ENCODE measurements at places on chromosomes 12 and 14. TPM values are rescaled to one million over a fixed set of nuclear protein-coding genes. Genes with fewer than 3 reads are reported as not detected.

- H3K36me3 ChIP-seq = no peaks in the 10 kb centered on the region
- no peak overlapping the region for H3K4me3 ChIP-seq
- no peaks in the 10 kb centered on the region for H3K4me1 ChIP-seq
- H3K27ac ChIP-seq = no peak overlapping the region
- no peaks in the 10 kb centered on the region for H3K27me3 ChIP-seq
Observed at GRCh38 chr12:57717846-57718640, 20.5 kb downstream of the AGAP2 start.

DNA sequence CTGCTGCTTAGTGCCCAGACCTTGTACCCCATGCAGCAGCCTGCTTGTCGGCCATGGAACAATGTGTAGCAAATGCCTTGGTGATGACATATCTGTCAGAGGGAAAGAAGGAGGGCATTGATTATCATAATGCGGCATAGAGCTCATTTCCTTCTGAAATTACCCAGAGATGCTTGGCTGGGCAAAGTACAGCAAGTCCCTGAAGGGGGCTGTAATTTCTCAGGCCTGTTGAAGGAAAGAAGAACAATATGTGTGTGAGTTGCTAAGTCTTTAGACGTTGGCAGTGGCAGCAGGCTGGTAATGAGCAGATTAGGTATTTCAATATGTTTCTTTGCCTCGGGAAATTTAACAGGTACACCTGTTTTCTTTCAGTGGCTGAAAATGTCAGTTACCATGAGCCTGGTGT lies 128.6 kb downstream of the CRADD start:
- no peak for DNase-seq
- H3K36me3 ChIP-seq = no peaks in the 10 kb centered on the region
- H3K27me3 ChIP-seq = no peaks in the 10 kb centered on the region
- peaks cover 13% of the 10 kb centered on the region for H3K4me1 ChIP-seq
- no peak overlapping the region for H3K4me3 ChIP-seq
- peak overlapping the region; percentile 22 for H3K27ac ChIP-seq

- no peaks in the 10 kb centered on the region for H3K4me1 ChIP-seq
- H3K4me3 ChIP-seq = no peak overlapping the region
- no peak overlapping the region for H3K27ac ChIP-seq
- H3K27me3 ChIP-seq = no peaks in the 10 kb centered on the region
Observed at GRCh38 chr12:110024051-110024450, 24.3 kb downstream of the C12orf76 start.

GRCh38 chr14:55088356-55088755 lies 36.9 kb downstream of the MAPK1IP1L start:
- no peaks in the 10 kb centered on the region for H3K27me3 ChIP-seq
- no peaks in the 10 kb centered on the region for H3K36me3 ChIP-seq
- DNase-seq = no peak
- no peaks in the 10 kb centered on the region for H3K4me1 ChIP-seq
- H3K4me3 ChIP-seq = no peak overlapping the region

GRCh38 chr12:120231316-120232011 lies 30.6 kb upstream of the RPLP0 start:
- no peak for DNase-seq
- no peaks in the 10 kb centered on the region for H3K27me3 ChIP-seq
- H3K4me1 ChIP-seq = peaks cover 3% of the 10 kb centered on the region
- peak overlapping the region; percentile 62 for H3K27ac ChIP-seq
- H3K4me3 ChIP-seq = no peak overlapping the region

- no peaks in the 10 kb centered on the region for H3K36me3 ChIP-seq
- H3K4me3 ChIP-seq = no peak overlapping the region
- no peak overlapping the region for H3K27ac ChIP-seq
- no peaks in the 10 kb centered on the region for H3K27me3 ChIP-seq
Observed at GRCh38 chr14:51727526-51727925, 75.8 kb downstream of the FRMD6 start.

DNA sequence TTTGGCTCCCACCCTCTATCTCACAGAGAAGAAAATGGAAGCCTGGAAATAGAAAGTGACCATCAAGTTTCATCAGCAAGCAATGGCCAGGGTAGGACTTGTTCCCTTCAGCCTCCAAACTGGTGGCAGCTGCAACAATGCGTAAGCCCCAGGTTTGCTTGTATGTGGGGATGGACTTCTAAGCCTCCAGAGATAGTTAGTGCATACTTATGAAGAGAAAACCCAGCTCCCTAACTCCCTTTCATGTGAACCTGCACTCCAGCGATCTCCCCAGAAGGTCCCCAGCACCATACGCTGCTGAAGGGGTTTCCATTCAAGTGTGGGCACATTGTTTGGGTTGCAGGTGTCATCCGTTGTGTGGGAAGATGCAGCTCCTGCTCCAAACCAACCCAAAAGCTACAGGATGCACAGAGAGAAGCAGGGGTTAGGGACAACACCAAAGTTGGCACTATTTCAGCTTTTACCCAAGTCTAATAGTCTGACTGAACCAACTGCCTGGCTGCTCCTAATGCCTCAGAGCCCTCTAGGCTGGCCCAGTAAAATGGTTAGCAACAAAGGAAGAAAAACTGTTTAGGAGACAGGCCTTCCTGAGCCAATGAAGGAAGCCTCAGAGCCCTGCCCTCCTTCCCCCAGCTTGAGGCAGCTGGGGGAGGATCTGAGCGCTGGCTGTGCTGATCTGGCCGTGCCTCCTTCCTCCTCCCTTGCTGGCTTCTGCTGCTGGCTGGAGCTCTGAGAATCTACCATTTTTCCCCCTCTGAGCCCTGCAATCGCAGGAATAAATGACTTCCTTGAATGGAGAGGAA lies 12.3 kb downstream of the ZFP36L1 start:
- H3K4me1 ChIP-seq = no peaks in the 10 kb centered on the region
- H3K27me3 ChIP-seq = no peaks in the 10 kb centered on the region
- H3K4me3 ChIP-seq = no peak overlapping the region
- DNase-seq = no peak
- no peaks in the 10 kb centered on the region for H3K36me3 ChIP-seq

Gene CCDC197
- total RNA-seq = not detected

Gene SLC7A7
- total RNA-seq = 14.7 TPM

Gene DAO
- not detected for total RNA-seq

Gene PLEK2
- not detected for total RNA-seq

Gene SOAT2
- 0.66 TPM for total RNA-seq
